A172 (cell line): ENCODE measurements at places on chromosomes 2 and 18.

DNA sequence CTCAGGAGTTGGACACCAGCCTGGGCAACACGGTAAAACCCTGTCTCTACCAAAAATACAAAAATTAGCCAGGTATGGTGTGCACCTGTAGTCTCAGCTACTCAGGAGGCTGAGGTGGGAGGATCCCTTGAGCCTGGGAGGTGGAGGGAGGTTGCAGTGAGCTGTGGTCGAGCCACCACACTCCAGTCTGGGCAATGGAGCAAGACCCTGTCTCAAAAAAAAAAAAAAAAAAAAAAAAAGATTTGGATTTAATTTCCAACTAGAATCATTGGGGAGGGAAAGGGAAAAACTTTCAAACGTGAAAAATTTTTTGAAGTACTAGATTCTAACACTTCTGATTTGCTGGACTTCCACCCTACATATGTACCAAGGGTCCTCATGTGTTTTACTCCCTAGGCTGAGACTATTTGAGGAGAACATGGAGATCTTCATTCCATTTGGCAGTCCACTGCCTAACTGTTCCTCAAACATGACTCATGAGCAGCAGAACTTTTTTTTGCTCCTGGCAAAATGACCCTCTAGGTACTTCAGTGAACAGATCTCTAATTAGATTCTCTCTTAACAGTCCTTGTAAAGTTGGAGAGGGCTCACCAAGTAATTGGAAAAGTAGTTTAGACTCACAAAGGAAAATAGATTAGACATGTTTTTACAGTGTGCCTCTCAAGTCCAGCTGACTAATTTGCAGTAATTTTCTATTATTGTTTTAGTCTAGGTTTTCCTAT lies 267.6 kb downstream of the METTL4 start:
- peak; percentile 64 for DNase-seq

GRCh38 chr2:18149660-18150246 lies 271.3 kb downstream of the KCNS3 start:
- peak; percentile 39 for DNase-seq

- no peak for DNase-seq
Observed at GRCh38 chr18:70107091-70107490, 98.4 kb downstream of the RTTN start.

- DNase-seq: no peak
Observed at GRCh38 chr18:10011751-10012150, 97.9 kb downstream of the VAPA start.

DNA sequence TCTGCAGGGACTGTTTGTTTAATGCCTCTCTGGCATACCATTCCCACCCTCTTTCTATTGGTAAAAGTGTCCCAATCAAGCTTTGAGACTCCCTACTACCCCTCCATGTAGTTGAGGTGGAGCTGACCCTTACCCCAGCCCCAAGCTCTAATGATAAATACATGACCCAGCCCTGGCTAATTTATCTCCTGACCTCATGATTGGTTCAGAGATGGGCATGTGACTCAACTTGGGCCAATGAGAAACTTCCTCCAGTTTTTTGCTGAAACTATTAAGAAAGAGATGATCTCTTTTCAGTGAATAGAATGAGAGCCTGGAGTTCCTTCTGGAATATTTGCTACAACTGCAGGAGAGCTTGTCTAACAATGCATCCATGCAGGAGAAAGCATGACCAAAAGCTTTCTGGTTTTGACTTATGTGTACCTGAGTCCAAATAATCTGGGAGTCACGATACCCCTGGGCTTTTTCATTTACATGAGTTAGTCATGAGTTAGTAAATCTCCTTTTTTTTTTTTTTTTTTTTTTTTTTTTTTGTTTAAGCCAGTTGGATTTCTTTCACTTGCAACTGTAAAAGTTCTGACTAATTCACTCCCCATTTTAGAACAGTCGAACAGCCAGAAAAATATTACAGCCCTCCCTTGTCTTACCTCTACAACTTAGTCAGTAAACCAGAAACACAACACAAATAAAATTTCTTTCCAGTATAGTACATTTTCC lies 66.5 kb upstream of the TLK1 start:
- DNase-seq: no peak

- DNase-seq: no peak
Observed at GRCh38 chr2:96891591-96892333, 21.9 kb upstream of the SEMA4C start.

DNA sequence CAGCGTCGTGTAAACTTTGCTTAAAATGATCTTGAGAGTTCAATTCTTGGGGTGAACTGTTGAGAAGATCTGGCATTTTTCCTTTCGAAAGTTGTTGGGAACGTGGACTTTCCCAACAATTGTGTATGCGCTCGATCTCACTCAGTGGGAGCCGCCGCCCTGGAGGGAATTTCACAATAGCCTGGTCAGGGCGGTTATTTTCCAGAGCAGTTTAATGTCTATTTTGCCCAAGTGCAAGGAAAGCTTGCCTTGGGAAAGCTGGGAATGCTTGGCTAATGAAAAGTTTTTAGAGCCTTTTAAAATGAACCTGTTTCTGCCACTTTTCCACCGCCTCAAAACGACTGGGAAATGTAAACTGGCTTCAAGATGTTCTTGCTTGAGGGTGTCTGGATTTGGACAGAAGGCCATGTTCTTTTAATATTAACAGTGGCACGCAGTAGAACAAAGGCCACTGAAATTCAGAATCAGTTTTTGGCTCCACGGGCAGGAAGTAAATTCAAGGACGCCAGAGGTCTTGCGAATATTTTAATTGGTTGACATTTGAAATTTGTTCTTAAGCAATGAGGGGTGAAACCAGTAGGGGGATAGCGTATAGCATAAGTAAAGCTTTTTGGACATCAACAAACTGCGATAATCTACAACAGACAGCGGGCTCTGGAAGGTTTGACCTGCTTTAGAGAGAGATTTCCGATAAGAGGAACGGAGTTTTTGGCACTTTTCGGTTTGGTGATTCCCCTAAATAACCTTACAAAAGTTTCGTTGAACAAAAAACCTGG lies 1.2 kb downstream of the CFLAR start:
- peak; percentile 73 for DNase-seq

DNA sequence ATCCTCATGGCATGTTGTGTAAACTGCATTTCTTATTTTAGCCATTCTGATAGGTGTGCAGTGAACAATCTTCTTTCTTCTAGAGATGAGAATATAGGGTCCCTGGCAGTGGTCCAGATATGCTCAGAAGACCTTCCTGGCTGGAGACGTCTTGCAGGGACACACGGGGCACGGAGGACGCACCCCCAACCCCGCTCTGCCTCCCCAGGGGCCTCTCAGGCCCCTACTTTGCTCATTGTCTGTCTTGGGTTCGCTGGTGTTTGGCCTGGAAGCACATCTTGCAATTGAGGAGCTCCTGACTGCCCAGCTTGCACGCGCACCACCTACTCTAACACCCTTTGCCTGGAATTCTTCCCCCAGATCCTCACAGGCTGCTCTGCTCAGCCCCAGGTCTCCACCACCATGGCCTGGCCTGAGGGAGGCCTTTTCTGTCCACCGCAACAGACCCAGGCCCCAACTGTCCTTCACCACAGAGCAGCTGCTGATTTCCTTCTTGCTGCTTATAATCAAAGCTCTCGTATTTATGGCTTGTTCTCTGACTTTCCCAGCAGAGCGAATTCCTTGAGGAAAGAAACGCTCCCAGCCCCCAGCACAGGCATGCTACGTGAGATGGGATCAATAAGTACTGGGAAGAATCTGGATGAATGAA lies 295.9 kb upstream of the HDAC4 start:
- DNase-seq: no peak

DNA sequence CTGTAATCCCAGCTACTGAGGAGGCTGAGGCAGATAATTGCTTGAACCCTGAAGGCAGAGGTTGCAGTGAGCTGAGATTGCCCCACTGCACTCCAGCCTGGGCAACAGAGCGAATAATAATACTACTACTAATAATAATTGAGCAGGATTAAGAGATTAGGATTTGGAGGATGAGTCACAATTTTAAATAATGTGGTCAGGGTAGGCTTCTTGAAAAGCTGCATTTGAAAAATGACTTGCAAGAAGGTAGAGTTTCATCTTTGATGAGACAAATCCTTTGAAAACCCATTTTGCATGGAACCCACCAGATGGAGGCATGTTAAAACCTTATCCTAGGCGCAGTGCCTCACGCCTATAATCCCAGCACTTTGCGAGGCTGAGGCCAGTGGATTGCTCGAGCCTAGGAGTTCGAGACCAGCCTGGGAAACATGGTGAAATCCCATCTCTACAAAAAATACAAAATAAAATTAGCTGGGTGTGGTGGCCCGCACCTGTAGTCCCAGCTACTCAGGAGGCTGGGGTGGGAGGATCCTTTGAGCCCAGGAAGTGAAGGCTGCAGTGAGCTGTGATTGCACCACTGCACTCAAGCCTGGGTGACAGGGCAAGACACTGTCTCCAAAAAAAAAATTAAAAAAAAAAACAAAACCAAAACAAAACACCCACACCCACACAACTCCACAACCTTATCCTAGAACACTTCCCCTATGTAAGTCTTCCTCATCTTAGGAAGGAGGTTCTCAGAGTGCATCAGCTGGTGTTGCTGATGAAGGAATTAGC lies 3.3 kb upstream of the ATP8B1 start:
- no peak for DNase-seq

- DNase-seq: peak; percentile 15
Observed at GRCh38 chr2:152055366-152056108, 43.3 kb downstream of the CACNB4 start.

DNA sequence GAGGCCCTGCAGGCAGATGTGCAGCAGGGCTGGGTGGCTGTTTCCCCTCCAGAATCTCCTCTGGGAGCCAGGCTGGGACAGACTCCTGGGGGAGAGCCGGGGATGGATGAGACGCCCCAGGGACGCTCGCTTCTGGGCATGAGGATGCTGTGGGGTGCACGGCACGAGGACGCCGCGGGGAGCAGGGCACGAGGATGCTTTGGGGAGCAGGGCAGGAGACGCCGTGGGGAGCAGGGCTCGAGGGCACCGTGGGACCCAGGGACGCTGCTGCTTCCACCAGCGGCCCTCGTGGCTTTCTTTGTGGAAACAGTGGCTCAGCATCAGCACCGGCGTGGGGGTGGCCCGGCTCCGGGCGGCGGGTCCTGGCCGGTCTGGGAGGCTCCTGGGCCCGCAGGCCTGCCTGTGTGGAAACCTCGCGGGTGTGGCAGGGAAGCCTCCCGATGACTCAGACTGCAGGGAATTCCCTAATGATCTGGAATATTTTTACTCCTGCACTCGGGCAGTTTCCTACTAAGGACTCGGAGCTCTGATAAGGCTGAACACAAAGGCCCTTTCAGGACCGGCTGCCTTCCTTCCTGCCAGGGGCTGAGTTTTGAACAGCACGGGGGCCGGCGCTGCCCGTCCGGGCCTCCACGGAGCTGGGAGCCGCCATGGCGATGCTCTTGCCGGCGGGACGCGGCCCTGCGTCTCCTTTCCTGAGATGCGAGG lies 62.6 kb downstream of the NFATC1 start:
- peak; percentile 88 for DNase-seq

- DNase-seq: no peak
Observed at GRCh38 chr2:74078466-74078865, 69.2 kb downstream of the BOLA3 start.
